ENCODE measurements at places on chromosomes 2 and 18.

DNA sequence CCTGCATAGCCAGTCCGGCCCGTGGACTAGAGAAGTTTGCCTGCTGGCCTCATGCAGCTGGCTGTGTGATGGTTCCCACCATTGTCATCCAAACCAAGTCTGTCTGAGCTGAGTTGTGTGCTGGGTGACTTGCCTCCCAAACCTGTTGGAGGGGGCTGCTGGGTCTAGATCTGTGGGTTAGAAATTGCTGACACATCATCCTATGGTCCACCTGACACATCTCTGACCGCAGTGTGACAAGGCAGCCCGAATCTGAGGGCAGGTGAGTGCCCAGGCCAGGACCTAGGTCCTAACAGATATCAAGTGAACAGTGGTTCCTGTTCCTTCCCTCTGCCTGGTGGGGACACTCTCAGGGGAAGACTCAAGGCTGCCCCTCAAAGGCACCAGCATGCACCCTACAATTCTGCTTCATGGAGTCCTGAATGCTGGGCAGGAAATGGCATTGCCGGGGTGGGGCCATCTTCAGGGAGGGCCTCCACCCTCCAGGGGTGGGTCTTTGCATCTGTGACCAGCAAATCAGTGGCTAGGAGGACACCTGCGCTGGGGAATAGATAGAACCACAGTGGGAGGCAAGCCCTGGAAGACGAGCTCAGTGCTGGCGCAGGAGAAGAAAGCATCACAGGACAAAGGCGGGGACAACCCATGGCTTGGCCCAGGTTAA is 117.9 kb upstream of the ID2 start:
- no peak for DNase-seq

- DNase-seq = no peak
Measured at GRCh38 chr2:162028511-162028910, 45.5 kb downstream of the DPP4 start.

DNA sequence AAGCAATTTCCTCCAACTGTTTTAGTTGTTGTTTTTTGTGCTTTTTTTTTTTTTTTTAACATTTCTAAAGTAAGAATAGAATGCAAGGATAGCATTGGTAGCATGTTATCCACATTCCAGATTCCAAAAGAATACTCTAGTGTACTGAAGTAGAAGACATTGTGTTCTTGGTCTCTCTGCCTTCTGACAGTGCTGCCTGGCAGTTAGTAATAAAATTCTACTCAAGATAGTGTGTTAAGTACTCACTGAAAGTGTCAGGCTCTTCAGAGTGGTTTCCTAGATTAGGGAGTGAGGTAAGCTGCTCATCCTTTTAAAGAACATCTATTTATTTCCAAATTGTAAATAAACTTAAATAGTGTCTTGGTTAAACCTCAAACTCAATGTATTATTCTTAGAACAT is 253.7 kb downstream of the HNMT start:
- DNase-seq = no peak

- no peak for DNase-seq
Measured at GRCh38 chr2:104846786-104847585, 6.9 kb upstream of the POU3F3 start.

DNA sequence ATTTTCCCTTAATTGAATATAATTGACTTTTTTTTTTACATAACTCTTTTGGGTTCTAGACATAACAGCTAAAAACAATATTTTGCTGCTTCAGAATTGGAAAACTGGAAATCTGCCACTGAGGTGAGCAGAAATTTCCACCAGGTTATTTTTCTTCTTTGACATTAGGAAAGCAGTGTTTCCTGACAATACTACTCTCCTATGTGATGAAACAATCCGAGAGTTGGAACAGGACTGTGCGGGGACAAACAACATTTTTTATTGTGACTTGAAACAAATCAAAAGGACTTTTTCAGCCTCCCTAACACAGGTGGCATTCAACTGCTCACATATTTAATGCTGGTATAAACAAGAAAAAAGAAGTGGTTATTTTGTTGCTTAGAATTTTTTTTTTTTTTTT is 237.2 kb downstream of the RNF152 start:
- DNase-seq = no peak

DNA sequence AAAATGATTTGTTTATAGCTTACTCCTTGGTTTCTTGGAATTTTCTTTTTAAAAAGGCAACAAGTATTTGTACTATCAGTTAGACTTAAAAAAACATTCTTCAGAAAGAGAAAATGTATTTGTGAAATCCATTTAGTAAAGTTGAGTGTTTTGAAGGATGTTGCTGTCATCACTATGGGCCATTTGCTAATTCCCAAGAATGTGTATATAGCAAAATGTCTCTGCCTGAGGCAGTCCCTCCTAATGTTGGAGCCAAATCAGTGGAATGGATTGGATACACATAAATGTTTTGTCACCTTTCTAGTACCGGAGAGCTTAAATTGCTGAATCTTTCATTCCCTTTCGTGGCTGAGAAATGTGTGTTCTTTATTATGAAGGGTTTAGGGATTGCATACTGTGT is 890.2 kb upstream of the ZEB2 start:
- DNase-seq = no peak

- DNase-seq = no peak
Measured at GRCh38 chr2:1974397-1974796, 230.1 kb upstream of the PXDN start.

- no peak for DNase-seq
Measured at GRCh38 chr2:150686391-150686790, 198.9 kb upstream of the RND3 start.

DNA sequence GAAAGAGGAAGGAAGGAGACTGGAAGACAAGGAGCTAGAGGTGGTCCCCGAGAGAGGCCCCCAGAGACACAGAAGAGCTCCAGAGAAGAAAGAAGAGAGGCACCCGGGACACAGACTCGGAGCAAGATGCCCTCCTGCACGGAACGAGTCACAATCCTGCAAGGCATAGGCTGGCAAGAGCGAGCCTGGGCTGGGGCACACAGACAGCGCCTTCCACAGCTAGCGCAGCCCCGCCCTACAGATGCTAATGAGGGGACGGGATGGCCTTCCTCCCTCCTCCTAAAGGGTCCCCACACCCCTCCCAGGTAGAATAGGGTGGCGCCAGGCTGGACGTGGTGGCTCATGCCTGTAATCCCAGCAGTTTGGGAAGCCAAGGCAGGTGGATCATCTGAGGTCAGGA is 19.8 kb upstream of the GPR17 start:
- no peak for DNase-seq

DNA sequence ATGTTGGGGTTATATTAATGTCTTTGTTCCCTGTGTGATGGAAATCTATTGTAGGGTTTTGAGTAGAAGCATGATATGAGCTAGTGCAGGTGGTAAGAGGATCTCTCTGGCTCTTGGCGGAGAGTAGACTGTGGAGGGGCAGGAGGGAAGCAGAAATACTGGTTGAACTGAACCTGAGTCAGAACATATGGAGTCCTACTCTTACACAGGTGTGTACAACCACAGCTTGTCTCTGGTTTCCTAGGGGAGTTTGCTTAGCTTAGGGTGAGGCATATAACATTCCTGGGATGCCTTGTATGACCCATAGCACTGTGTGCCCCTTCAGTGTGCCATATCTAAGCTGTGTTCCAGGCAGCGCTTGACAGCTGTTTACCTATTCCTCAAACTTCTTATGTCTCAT is 97.3 kb upstream of the GCFC2 start:
- DNase-seq = no peak

Data from activated CD4-positive, alpha-beta T cell treated with anti-CD3 and anti-CD28 coated beads for 48 hours (primary cell).